ENCODE measurements at places on chromosomes 12 and 14. TPM values are rescaled to one million over a fixed set of nuclear protein-coding genes. Genes with fewer than 3 reads are reported as not detected.

The OR4E2 gene
- total RNA-seq: not detected

The CLEC7A gene
- 36.1 TPM for total RNA-seq

The CALCOCO1 gene
- total RNA-seq: 159 TPM

The CEBPE gene
- not detected for total RNA-seq

The FGD6 gene
- total RNA-seq: 12.1 TPM

The CEP290 gene
- total RNA-seq: 15.8 TPM

The PTGER2 gene
- 2.5 TPM for total RNA-seq

The LBHD2 gene
- not detected for total RNA-seq

The SLC6A12 gene
- not detected for total RNA-seq

The KRT72 gene
- total RNA-seq: not detected

The MANSC4 gene
- total RNA-seq: not detected

The OTX2 gene
- not detected for total RNA-seq

The RFLNA gene
- total RNA-seq: 0.23 TPM

The FOXN4 gene
- not detected for total RNA-seq

The HVCN1 gene
- total RNA-seq: 2.3 TPM
